ENCODE measurements at places on chromosomes 2 and 18. TPM values are rescaled to one million over a fixed set of nuclear protein-coding genes. Genes with fewer than 3 reads are reported as not detected.

Gene NCKAP5
- total RNA-seq: 1.8 TPM

Gene NYAP2
- not detected for total RNA-seq

Gene ASB18
- total RNA-seq: not detected

Gene ANKRD30BL
- not detected for total RNA-seq

- DNase-seq: peak; percentile 83
Observed at GRCh38 chr2:3075991-3076340, 301.7 kb downstream of the EIPR1 start.

DNA sequence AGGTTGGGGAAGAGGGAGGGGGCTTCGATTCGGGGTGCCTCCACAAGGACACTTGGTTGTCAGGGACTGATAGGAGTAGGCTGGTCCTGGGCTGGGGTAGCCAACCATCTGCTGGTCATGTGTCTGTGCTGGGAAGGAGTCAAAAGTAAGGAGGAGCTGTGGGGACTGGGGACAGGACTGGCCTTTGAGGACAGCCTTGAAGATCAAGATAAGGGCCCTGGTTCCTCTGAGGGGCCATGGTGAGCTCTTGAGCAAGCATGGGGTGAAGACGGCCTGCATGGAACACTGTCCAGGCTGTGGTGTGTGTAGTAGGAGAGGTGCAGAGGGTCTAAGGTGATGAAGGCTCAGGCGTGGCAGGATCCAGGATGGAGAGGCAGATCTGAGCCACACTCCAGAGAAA lies 1.7 kb downstream of the CYP27A1 start:
- DNase-seq: no peak

GRCh38 chr2:185807351-185807750 lies 68.7 kb downstream of the FSIP2 start:
- DNase-seq: no peak

DNA sequence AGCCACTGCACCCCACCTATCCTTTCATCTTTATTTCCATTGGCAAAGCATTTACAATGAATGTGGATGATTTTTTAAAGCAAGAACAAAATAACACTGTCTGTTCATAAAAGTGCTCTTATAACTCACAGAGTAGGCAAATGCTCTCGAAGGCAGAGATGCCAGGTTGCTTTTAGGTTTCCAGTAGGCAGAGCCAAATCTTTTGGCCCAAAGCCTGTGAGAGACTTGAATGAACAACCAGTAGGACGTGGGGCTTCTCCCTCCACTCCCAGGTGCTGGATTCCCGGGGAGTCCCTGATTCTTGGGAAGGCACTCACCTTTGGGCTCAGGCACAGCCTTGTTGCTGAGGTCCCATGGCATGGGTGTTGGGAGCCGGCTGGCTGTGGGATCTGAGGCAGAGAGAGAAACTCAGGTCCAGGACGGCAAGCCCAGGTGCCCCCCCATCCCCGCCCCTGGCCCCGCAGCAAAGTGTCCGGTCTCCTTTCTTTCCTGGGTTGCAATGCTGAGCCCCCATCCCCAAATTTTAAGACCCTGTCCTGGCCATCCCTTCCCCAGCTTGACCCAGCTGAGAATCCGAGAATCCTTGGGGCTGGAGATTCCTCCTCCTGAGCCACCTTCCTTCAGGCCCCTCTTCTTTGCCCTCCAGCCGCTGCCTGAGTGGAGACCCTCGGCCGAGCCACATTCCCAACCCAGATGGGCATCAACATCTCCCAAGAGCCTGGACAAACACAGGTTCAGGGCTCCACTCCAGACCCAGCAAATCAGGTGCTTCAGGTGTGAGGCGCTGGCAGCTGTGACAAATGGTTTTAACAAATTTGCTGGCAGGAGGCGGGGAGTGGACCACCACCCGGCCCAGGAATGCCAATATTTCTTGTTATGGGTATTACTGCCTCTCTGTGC lies 5.8 kb downstream of the NEURL3 start:
- DNase-seq: no peak

DNA sequence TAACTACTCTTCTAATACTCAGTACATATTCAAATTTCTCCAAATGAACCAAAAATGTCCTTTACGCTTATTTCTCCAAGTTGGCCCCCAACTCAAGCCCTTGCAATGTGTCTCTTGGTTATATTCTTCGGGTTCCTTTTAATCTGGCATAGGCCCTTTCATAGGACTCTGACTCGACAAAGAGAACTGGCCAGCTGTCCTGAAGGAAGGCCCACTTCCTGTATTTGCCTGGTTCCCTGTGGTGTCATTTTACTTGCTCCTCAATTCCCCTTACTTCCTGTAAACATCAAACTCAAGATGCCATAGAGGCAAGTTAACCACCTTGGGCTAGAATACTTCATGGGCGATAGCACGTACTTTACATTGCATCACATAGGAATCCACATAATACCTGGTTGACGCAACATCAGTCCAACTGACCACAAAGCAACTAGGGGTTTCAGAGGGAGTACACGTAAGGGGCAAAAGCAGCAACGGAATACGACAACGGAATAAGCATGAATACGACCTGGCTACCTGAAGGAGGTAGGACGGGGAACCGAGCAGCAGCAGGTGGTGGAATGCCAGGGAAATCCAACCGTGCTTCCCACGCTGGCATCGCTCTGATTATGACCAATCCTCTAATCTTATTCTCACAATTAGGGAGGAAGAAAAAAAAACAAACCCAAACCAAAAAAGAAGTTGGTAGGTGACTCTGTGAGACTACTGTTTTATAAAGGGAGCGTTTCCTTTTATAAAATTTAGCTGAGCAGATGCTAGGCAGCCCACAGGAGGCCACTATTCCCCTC lies 823 bp upstream of the GORASP2 start:
- DNase-seq: no peak

DNA sequence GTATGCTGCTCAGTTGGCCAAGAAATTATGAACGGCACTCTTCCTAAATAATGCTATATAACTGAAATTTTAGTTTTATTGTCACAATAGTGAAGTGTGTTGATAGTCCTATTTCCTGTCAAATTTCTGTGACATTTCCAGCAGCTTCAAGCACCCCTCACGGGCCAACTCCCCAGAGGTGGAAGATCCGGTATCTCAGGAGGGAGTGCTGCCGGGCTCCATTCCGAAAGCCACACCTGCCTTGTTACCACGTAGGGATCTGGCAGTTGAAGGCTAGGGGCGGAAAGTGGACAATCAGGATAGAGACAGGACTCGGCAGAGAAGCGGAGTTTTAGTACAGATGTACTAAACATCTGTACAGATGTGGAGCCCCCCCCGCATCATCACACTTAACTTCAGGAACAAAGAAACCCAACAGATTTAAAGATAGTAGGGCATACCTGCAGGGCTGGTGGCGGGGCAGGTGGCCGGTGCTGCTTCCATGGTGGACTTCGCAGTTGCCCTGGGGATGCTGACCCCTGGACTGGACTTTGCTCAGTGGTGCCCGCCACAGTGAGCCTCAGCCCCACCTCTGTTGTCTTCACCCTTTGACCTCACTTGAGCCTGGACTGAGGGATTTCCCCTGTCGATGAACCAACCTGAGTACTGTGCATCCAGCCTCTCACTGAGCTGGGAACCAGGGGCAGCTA lies 22.3 kb downstream of the ASAP2 start:
- DNase-seq: no peak

- no peak for DNase-seq
Observed at GRCh38 chr2:173124441-173124840, 48.8 kb downstream of the MAP3K20 start.

DNA sequence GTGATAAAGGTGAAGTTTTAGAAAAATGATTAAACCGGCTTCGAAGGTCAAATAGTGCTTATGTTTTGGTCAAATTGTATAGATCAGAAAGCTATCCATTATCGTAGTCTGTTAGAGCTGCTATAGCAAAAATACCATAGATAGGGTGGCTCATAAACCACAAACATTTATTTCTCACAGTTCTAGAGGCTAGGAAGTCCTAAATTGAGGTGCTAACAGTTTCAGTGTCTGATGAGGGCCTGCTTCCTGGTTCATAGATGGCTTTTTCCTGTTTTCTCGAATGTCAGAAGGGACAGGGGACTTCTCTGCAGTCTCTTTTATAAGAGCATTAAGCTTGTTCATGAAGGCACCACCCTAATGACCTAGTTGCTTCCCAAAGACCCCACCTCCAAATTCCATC lies 186.6 kb upstream of the ERBB4 start:
- DNase-seq: no peak

DNA sequence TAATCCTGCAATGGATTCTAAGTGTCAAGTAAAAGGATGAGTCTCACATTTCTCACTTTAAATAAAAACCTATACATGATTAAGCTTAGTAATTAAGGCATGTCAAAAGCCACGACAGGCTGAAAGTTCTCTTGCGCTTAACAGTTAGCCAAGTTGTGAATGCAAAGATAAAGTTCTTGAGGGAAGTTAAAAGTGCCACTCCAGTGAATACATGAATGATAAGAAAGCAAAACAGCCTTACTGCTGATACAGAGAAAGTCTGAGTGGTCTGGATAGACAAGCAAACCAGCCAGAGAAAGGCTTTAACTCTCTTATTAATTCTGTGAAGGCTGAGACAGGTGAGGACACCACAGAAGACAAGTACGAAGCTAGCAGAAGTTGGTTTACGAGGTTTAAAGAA lies 12.7 kb downstream of the THOC1 start:
- DNase-seq: no peak
